ENCODE measurements at places on chromosomes 3 and 15. TPM values are rescaled to one million over a fixed set of nuclear protein-coding genes. Genes with fewer than 3 reads are reported as not detected.

DNA sequence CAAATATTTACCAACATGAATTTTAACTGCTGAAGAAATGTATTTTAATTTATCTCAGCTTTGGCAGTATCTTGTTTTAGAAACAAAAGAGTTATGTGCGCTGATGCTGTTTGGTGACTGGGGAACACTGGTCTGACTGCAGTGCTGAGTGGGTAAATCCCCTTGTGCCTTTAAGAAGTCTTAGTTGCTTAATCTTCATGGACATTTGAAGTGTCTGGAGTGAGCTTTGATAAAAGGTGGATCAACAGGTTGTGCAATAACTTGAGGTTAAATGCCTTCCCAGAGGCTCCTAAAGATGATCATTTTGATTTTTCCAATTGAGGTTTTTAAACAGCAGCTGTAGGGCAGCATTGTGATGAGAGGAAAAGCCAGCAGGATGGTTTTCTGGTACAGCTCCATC, 68.7 kb downstream of the TP63 start:
- H3K27me3 ChIP-seq = no peaks in the 10 kb centered on the region

DNA sequence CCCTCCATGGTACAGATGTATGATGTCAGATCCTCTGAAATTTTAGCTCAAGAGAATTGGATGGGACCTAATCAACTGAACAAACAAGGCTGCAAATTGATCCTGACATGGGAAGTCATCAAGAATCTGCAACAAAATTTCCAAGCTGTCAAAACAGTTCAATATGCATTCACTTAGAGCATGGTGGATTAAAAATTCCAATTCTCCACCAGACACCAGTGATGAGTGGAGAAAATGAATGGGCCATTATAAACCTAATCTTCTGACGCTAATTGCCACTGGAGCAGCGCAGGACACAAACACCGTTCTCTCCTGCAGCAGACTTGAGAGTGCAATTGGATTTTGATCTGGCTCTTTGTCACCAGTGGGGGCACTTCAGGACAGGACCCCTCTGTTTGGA, 94.2 kb downstream of the MINAR1 start:
- H3K4me1 ChIP-seq = no peaks in the 10 kb centered on the region
- H3K4me3 ChIP-seq = no peak overlapping the region
- H3K27me3 ChIP-seq = peaks cover 18% of the 10 kb centered on the region
- no peaks in the 10 kb centered on the region for H3K36me3 ChIP-seq
- H3K27ac ChIP-seq = no peak overlapping the region

- H3K4me1 ChIP-seq = no peaks in the 10 kb centered on the region
- no peaks in the 10 kb centered on the region for H3K27me3 ChIP-seq
- no peak for DNase-seq
- no peak overlapping the region for H3K4me3 ChIP-seq
- H3K36me3 ChIP-seq = no peaks in the 10 kb centered on the region
These were observed 927.7 kb downstream of the ROBO2 start for GRCh38 chr3:77967621-77968020.

DNA sequence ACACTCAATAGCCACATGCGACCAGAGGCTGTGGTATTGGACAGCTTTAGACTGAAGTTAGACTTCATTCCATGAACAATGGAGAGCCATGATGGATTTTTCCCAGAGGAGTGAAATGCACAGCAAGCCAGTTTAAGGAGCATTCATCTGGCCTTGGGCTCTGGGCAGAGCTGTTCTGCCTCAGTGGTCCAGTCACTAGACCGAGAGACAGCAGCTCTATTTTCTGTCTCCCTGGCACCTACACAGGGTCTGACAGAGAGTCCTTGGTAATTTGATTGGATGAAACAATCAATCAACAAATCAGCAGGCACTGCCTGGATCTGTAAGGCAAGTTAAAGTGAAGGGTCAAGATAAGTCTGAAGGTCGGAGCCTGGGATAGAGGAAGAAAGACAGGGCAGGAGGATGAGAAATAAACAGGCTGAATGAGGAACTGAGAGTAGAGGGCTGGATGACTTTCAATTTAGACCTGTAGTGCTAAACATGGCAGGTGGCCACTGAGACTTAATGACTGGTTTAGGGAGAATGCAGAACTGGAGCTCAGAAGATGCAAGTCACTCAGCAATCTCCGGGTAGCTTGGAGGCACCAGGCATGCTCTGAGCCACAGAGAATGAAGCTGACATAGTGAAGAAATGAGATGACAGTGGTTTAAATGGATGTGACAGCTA, 98.5 kb upstream of the SLC25A36 start:
- H3K36me3 ChIP-seq = no peaks in the 10 kb centered on the region
- peaks cover 12% of the 10 kb centered on the region for H3K27me3 ChIP-seq
- H3K27ac ChIP-seq = no peak overlapping the region
- no peak overlapping the region for H3K4me3 ChIP-seq
- no peak for DNase-seq

DNA sequence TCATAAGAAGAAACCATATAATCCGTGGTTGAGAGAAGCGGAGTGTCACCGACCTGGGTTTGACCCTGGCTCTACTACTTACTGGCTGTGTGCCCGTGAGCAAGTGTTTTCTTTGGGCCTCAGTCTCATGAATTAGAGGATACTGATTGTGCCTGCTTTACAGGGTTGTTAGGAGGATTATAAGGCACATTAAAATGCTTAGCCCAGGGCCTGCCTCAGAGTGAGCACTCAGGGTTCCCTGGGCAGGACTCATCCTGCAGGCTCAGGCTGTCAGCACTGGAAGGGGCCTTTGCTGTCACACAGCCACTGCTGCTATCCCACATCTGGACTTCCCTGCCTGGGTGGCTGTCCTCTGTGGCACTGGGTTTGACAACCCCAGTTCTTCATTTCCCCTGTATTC, 4.7 kb downstream of the PLA2G4F start:
- H3K27ac ChIP-seq = no peak overlapping the region
- DNase-seq = no peak
- H3K4me1 ChIP-seq = no peaks in the 10 kb centered on the region
- no peaks in the 10 kb centered on the region for H3K36me3 ChIP-seq
- no peaks in the 10 kb centered on the region for H3K27me3 ChIP-seq
- no peak overlapping the region for H3K4me3 ChIP-seq

HCLS1 gene
- total RNA-seq = 312 TPM

- H3K4me3 ChIP-seq = no peak overlapping the region
- H3K4me1 ChIP-seq = peaks cover 24% of the 10 kb centered on the region
- H3K36me3 ChIP-seq = no peaks in the 10 kb centered on the region
- DNase-seq = no peak
- H3K27ac ChIP-seq = no peak overlapping the region
These were observed 325.4 kb downstream of the UACA start for GRCh38 chr15:70437882-70438451.

FOXB1 gene
- 1.2 TPM for total RNA-seq

SI gene
- total RNA-seq = not detected

DNA sequence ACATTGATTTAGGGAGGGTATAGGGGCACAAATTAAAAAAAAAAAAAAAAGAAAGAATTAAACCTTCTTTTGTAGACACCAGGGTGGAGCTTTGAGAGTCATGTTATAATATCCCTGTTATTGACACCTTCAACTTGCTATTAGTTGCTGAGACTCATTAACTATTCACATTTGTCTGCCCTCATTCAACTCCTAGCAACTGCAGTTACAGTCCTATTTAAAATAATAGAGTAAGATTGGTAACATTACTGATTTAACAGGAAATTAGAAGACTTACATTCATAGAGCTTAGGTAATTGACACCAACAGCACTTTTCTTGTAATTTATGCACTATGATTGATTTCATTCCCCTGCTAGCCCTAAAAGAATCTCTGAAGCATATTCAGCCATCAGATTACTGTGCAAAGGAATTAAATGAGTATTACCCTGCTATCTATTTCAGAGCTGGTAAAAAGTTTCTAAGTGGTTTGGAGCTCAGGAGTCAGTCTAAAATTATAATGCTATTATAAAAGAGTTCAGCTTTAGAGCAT, 148.8 kb upstream of the TBL1XR1 start:
- H3K4me1 ChIP-seq = peaks cover 19% of the 10 kb centered on the region
- H3K4me3 ChIP-seq = peak overlapping the region; percentile 6
- peak overlapping the region; percentile 86 for H3K27ac ChIP-seq
- no peak for DNase-seq
- no peaks in the 10 kb centered on the region for H3K36me3 ChIP-seq
- no peaks in the 10 kb centered on the region for H3K27me3 ChIP-seq

- H3K36me3 ChIP-seq = no peaks in the 10 kb centered on the region
- no peak overlapping the region for H3K4me3 ChIP-seq
- no peak for DNase-seq
- H3K27ac ChIP-seq = no peak overlapping the region
- no peaks in the 10 kb centered on the region for H3K4me1 ChIP-seq
- H3K27me3 ChIP-seq = peaks cover 46% of the 10 kb centered on the region
These were observed 42.2 kb downstream of the CLDN18 start for GRCh38 chr3:138051947-138052802.

All from activated CD8-positive, alpha-beta memory T cell treated with anti-CD3 and anti-CD28 coated beads, Interleukin-2, amount 10 ng/mL, durations not matched to agents 7 days and 5 days (primary cell).